ENCODE measurements at places on chromosomes 7 and 10.
A peak's percentile ranks its signal among the peaks of the same experiment; 100 is the strongest.

GRCh38 chr10:38103756-38104155 is 9.6 kb downstream of the ZNF37A start:
- no peak for DNase-seq

DNA sequence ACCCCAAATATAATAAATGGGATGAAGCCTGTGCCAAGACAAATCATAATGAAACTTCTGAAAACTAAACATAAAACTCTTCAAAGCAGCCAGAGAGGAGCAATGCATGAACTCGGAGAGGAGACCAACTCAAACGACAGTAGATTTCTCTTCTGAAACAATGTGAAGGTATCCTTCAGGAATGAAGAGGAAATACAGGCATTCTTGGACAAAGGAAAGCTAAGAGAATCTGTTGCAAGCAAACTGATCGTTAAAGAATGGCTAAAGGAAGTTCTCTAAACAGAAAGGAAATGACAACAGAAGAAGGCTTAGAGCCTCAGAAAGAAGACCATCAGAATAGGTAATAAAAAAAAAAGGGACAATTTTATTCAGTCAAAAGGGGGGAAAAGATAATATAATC is 6.6 kb downstream of the GNA12 start:
- no peak for DNase-seq

GRCh38 chr10:8133146-8133545 is 78.7 kb downstream of the GATA3 start:
- DNase-seq: peak; percentile 55

GRCh38 chr7:28151965-28152364 is 28.6 kb downstream of the JAZF1 start:
- no peak for DNase-seq

DNA sequence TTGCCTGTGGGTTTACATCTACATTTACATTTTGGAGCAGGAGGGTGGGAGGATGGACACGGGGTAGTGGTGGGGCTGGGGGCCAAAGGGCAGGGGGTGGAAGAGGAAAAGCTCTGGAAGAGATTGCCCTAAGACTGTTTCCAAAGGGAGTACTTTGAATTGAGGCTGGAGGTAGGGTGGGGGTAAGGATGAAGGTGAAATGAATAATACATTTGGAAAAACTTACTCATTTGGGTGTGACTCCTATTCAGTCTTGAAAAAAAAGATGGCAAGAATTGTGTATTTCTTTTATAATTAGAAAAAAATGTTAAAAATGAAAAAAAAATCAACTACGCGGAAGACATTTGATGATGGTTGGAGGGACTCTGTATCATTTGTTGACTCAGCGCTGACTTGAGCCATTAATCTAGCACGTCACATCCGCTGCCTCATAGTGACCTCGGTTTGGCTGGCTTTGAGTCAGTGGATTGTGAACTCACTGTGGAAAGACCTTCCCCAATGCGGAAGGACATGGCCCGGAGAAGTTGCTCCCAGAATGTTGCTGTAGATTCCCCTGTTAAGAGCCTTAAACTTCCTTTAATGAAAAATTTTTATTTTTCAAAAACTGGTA is 2.8 kb downstream of the FAM180A start:
- no peak for DNase-seq

DNA sequence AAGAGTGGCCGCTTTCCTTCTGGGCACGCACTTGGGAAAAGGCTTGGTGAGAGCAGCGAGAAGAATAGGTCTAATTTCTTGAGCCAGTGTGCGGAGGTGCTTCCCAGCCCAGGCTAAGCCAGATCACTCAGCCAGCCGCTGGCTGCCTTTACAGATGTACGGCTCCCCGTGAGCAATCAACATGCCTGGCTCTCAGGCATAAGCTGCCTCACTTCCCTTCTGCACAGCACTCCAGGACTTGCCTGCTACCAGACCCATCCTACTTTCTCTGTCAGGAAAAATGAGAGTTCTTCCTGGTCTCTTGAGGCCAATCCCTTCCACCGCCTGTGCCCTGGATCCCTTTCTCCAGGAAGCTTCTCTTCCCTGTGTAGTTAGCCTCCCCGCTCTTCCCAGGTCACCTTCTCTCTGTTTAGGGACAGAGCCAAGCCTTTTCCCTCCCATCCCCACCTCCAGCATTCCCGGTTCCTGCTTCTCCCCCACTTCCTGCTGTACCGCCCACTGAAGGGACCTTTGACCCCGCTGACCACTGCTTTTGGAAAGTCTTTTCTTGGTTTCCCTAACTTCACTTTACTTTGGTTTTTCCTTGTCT is 1.1 kb upstream of the ACTR3C start:
- no peak for DNase-seq

GRCh38 chr10:63204667-63205391 is 71.7 kb downstream of the NRBF2 start:
- no peak for DNase-seq

DNA sequence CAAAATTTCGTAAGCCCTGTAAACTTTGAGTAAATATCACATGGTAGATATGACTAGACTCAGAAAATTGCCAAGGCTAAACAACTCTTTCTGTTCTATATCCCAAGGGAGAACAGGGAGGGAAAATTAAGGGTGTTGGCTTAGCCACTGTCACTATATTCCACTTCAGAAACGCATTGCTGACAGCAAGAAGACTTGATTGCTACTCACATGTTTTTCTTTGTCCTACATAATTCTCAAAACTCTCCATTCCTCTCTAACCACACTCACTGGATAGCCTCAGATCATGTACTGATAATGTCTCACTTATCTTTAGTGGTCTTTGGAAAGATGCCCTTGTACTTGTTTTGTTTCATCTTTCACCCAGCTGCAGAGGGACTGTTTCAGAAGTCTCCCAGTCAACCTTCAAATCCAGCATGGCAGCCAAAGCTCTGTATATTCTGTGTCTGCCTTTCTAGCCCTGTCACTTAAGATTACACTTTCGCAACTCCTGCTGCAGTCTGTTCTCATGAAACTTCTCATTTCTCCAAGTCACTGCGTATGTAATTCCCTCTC is 582.4 kb upstream of the FZD8 start:
- no peak for DNase-seq

- DNase-seq: no peak
These were observed 58.0 kb downstream of the CHST15 start for GRCh38 chr10:124035306-124035927.

DNA sequence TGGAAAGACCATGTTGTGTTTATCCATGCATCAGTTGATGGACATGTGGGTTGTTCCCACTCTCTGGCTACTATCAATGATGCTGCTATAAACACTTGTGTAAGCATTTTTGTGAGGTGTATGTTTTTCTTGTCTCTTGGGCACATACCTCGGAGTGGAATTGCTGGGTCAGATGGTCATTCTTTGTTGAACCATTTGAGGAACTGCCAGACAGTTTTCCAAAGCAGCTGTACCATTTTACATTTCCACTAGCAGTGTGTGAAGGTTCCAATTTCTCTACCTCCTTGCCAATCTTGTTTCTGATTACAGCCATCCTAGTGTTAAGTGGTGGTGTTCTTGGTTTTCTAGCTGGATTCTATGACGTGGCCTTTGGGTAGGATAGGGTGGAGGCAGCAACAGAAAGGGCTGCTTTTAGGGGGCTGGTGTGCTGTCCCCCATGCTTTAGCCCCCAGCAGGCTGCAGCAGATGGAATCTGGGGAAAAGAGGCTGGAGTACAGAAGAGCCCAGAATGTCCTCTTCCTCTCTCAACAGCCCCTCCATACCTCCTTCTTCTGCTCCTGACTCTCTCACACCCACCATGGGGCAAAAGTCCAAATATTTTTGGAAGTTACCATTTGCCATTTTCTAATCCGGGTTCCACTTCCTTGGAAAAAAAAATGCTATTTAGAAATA is 352.7 kb downstream of the FRMD4A start:
- DNase-seq: no peak

- no peak for DNase-seq
These were observed 70.8 kb downstream of the CREB5 start for GRCh38 chr7:28483112-28483511.

DNA sequence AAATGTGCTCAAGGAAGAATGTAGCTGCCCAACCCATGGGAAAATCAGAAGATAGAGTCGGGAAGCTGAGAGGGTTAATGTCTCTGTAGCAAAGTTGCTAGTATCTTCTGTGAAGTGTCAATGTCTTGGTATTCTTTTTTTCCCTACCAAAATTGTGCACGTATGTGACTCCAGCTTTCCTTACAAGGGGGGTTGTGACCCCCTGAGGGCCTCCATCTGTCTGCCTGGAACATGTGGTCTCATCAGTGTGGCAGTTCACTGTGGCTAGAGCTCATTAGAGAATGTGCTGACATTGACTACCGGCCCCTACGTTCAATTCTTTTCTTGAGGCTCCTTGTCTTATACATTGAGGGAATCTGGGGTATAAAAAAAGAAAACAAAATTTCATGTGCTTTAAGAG is 725.2 kb upstream of the CELF2 start:
- no peak for DNase-seq

DNA sequence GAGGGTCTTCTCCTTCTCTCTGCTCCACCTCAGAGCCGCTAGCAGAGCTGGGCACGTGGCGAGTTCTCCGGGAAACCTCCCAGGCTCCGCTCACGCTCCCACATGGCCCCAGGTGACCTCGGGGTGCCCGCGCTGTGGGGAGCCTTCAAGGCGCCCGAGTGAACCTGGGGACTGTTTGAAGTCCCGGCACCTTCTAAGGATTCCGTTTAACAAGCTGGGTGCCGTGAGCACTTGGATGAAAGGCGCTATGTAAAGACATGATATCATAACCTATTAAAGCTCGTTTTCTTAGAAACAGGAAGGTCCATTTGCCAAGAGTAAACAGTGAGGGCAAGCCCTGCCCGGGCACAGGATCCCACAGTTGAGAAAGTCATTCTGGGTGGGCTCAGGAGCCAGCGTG is 15.8 kb upstream of the MYL10 start:
- no peak for DNase-seq

GRCh38 chr10:5970527-5970926 is 6.8 kb downstream of the IL15RA start:
- DNase-seq: peak; percentile 4

- no peak for DNase-seq
These were observed 164.4 kb upstream of the FEZF1 start for GRCh38 chr7:122468945-122469344.

DNA sequence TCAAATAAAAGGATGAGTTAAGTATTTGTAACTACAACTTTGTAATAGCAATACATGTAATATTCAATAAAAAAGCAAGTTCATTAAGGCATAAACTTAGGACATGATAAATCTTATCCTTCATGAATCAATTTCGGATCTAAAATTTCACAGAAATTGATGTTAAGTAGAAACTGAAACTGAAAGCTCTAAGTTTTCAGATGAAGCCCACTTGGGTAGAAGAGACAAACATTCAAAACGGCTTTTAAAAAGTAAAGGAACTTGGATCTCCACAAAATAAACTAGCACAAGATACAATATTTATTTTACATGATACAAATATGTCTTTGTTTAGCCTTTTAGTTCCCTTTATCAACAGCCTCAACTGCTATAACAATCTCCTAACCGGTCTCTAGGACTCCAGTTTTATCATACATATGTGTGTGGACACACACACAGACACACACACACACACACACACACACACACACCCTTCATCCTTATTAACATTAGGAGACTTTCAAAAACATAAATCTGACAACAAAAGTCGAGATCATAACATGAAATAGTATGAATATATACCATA is 83.7 kb downstream of the USP6NL start:
- DNase-seq: no peak

- DNase-seq: no peak
These were observed 17.8 kb upstream of the PCBD1 start for GRCh38 chr10:70906031-70906783.

DNA sequence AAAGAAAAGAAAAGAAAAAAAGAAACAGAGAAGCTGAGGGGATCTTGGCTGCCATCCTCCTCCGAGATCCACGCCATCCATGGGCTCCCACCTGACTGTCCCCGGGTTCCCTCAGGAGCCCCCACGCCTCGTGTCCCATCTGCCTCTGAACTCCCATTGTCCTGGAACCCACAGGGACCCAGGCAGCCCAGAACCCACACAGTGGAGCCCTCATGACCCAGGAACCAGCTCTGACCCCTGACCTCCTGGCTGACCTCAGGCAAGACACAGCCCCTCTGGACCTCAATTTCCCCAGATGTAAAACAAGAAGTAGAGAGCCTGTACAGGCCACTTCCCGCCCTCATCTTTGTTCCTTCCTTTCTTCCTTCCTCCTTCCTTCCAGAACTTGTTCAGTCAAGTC is 40.4 kb downstream of the RASGEF1A start:
- no peak for DNase-seq

- no peak for DNase-seq
These were observed 192.2 kb upstream of the RHOBTB1 start for GRCh38 chr10:61136139-61136538.

- DNase-seq: no peak
These were observed 68.0 kb downstream of the TCF7L2 start for GRCh38 chr10:113018034-113018433.

- no peak for DNase-seq
These were observed 39.4 kb downstream of the SEMA3A start for GRCh38 chr7:84154991-84155781.

DNA sequence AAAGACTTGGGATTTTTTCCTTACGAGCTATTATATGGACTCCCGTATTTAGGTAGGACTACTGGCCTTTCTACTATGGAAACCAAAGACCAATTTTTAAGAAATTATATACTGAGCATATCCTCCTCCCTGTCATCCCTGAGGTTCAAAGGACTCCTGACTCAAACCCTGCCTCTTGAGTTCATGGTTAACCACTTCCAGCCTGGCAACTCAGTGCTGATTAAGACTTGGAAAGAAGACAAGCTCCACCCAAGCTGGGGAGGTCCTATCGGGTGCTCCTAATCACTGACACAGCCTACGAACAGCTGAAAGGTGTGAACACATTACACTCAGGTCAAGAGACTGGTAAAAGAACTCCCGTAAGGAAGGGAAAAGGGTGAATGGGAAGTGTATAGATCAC is 66.8 kb downstream of the LYZL2 start:
- peak; percentile 21 for DNase-seq

GRCh38 chr10:33982995-33983394 is 648.5 kb upstream of the NRP1 start:
- DNase-seq: no peak

DNA sequence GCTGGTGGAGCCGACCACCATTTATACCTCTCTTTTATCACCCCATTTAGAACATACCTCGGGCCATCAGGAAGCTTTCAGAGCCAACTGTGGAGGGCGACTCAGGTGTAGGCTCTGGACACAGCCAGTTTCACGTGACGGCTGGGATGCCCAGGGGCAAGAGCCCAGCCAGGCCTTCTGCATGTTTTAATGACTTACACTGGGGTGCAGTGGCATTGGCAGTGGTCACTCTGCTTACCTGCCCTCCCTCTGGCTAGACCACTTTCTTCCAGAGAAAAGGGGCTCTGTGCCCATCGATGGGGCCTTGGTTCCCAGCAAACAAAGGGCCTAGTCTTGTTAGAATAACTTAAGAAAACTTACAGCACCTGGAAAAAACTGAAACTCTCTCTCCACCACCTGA is 50.0 kb downstream of the PNLIPRP2 start:
- no peak for DNase-seq

GRCh38 chr10:122210481-122211265 is 60.4 kb upstream of the BTBD16 start:
- no peak for DNase-seq

Measured in stimulated activated CD4-positive, alpha-beta T cell treated with anti-CD3 and anti-CD28 coated beads, Interleukin-2, amount 100 ng/mL, for 24 hours (primary cell).